Ammon's horn (tissue), 1 donor: ENCODE measurements at places on chromosomes 16 and 17.

GRCh38 chr17:4208238-4208637 lies 55.5 kb downstream of the ANKFY1 start:
- DNase-seq = no peak

GRCh38 chr16:51392521-51393187 lies 241.6 kb upstream of the SALL1 start:
- no peak for DNase-seq

- no peak for DNase-seq
These were observed 11.8 kb downstream of the FMNL1 start for GRCh38 chr17:45233423-45233924.

DNA sequence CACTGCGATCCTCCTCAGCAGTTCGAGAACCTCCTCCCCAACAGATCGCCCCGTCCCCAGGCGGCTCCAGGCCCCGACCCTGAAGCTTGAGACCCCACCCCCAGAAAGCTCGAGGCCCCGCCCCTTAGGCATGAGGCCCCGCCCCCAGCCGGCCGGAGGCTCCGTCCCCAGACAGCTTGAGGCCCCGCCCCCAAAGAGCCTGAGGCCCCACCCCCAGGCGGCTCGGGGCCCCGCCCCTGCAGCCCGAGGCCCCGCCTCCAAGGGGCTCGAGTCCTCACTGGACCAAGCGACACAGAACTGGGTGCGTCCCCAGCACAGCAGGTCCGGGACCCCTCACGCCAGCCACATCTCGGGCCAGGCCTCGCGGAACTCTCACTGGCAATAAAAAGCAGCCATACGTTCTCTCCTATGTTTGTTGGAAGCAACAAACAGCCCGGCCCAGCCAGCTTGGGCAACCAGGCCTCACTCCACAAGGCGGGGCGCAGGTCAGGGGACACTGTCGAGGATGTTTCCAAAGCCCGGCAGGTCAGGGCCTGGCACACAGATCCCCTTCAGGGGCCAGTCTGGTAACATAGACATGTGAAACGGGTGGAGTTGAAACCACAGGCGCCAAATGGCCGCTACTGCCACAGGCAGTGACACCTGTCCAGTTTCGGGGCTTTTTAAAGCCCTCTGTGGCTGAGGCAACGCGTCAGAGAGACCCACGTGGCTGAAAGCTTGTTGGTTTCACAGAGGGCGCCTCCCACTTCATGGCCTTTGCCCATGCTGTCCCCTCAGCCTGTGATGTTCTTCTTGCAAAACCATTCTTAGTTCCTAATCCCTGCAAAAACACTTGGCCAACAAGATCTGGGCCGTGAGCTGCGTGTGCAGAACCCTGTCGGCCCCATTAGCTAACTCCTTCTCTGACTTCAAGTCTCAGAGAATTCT lies 224.2 kb downstream of the PARN start:
- no peak for DNase-seq

DNA sequence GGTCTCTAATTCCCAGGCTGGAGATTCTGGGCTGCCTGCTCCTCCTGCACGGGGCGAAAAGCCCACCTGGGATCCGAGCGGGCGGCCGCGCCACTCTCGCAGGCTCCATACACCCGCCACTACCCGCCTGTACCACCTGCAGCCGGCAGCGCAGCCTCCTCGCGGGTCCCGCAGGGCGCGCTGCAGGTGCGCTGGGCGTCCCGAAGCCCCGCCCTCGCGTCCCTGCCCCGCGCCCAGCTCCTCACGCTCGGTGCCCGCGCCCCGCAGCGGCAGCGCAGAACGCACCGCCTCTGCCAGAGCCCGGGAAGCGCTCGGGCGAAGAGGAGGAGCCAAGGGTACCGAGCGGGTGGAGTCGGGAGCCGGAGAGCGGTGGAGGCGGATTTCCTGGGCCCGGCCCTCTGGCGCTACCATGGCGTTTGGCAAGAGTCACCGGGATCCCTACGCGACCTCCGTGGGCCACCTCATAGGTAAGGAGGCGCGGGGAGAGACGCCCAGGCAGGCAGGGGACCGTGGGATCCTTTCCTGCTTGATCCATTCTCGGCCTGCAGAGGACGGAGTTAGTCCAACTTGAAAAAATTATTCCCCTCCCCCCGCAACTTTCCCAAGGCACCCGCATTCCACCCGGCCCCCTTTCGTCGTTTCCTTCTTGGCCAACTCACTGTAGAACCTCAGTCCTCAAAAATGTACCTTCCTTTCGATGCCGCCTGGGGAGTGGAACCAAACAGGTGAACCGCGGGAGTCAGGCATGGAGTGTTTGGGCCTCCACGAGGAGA lies at the start of gene TOM1L1:
TOM1L1 (plus strand) TSS at position 396 of the 773 bp plus-strand sequence; CDS start at position 410, 14 bp downstream.
- DNase-seq = peak; percentile 56

DNA sequence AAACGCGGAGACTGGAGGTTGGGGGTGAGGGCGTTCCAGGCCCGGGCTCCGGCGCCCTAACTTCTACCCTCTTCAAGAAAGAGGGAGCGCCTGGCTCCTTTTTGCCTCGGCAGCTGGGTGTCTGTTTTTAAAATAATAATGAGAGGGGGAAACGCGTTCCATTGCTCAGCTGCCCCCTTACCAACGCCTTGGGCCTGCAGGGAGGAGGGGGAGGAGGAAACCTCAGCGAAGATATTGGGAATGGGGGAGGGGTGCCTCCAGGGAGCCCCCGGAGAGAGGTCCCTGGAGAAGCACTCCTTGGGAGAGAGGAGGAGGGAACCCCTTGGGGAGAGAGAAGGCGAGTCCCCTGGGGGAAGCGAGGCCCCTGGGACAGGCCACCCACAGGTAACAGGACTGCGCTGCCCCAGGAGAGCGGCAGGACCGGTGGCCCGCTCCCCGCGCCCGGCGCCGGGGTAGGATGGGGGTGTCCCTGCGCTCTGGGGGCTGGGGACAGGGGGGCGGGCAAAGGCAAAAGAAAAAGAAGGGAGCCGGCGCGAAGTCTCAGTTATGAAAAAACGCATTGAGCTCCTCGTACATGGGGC lies 2.7 kb downstream of the NEUROD2 start:
- DNase-seq = no peak

- peak; percentile 78 for DNase-seq
These were observed 51.7 kb downstream of the GAN start for GRCh38 chr16:81366316-81366932.

DNA sequence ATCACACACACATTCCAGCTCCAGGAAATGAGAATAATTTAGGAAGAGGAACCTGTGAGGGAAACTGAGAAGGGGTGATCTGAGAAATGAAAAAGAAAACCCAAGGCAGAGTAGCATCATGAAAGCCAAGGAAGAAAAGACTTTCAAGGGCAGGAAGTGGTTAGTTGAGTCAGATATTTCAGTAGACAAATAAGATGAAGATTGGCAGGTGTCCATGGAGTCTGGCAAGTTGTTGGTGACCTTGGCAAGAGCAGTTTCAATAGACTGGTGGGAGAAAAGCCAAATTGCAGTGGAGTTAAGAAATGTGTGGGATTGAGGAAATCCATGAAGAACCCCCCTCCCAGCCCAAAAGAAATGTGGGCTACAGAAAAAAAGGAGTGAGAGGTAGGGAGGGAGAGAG lies 10.7 kb downstream of the GNAO1 start:
- no peak for DNase-seq

DNA sequence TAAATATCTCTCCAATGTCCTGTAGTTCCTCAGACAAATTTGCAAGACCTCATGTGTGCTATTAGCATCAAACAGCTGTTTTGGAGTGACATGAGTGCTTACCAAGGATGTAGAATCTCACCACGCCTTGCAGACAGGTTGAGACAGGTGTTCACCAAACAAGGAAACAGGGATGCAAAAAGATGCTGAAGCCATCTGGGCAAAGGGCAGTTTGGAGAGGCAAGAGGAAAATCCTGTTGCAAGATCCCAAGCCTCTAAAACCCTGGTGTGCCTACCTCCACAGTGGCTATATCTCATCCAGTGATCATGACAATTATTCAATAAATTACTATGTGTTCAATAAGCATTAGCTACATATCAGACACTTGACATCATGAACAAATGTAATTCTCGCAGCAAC lies 373.7 kb downstream of the SOX9 start:
- DNase-seq = no peak

GRCh38 chr16:27690608-27691007 lies 140.7 kb downstream of the KATNIP start:
- DNase-seq = peak; percentile 75

GRCh38 chr17:57488856-57489255 lies 232.5 kb downstream of the MSI2 start:
- no peak for DNase-seq

GRCh38 chr16:74034862-74035261 lies 261.8 kb upstream of the PSMD7 start:
- peak; percentile 26 for DNase-seq

DNA sequence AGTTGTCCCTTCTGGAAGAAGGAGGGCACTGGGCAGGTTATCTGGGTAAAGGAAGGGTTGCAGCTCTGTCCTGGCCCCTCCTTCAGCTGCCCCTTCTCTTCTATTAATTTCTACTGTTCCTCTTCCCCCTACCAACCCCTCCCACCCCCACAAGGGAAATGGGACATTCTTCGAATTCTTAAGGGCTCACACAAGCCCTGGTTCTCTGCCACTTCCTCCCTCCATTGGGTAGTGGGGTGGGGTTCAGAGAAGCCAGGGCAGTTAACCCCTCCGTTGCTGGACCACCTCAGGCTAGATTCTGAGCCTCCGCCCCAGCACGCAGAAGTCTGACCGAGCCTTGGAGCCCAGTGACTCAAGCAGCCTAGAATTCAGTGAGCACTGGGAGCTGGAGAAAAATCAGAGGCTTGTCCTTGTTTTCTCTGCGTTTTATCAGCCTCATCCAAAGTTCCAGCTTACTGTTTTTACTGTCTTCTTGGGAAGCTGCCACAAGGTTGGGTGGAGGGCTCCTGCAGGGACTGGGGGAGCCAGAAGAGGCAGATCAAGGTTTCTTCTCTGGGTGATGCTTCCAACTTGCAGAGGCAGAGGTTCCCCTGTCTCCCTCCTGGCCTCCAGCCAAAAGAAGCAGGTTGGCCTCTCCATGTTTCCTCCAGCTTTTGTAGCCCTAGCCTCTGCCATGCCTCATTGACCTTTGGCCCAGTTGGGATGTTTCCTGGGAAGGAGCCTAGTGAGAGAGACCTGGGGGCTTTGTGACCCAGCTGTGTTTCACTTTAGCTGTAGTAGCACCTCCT lies 10.2 kb downstream of the LASP1 start:
- DNase-seq = no peak

DNA sequence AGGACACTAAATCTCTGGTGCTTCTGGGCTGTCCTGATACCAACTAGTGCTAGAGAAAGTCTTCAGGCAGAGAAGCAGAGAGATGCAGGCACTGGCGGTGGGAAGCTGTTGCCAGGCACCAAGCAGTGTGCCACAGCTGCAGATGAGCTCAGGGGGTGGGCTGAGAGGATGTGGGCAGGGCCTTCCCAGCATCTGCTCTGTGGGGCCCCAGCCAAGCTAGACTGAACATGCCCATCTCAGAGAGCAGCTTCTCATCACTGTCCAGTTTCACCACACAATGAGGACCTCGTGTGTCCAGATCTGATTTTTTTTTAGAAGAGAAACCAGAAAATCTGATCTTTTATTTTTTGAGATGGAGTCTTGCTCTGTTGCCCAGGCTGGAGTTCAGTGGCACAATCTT lies 17.1 kb downstream of the PSKH1 start:
- peak; percentile 97 for DNase-seq

- no peak for DNase-seq
These were observed 2.2 kb downstream of the PRSS53 start for GRCh38 chr16:31086629-31086906.

DNA sequence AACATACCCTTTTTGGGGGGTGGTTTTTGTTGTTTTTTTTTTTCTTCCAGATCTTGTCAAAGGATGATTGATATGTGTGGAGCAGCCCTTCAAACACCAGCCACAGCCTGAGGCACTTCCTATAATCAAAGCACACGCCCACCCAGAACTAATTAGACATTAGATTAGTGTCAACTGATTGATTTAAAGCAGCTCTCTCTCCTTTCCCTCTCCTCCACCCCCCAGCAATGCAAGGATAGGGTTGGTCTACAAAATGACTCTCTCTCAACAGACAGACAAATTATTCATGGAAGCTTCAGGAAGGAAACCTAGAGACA lies 250.3 kb upstream of the SOX9 start:
- no peak for DNase-seq

DNA sequence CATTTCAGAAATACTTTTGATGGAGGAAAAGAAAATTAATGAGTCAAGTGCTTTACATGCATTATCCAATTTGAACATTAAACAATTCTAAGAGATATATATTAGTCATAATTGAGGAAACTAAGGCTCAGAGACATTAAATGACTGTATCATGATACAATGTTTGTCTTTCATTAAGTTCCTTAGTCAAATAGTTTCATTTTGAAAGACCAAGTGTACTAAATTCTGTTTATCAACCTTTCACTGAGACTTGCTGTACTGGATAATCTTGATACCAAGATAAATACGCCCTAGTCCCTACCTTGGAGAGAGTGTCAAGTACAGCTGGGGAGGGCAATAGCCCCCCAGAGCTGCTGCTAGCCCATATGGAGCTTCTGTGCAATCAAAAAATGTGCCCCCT lies 24.2 kb downstream of the TOM1L2 start:
- no peak for DNase-seq

- no peak for DNase-seq
These were observed 55.8 kb downstream of the MYH10 start for GRCh38 chr17:8574687-8575086.

DNA sequence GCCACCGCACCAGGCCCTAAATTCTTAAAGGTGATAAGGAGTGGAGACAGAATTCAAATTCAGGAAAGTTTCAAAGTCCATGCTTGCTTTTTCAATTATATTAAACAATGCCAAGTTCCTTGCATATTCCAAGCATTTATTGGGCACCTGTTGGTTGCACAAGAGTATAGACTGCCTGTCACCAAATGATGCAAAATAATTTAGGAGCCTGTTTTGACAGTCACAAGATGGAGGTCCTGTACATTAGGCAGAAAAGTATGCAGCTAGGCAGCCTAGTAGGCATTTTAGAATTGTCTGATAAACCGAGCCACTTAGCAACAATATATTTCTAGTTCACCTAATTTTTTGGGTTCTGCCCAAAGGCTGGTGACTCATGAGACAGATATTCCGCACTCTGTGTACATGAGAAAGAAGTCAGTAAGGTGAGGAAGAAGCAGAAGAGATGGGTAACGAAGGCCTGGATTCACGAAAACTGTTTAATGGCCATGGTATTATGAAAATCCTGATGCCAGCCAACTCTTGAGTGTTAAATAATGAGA lies 7.3 kb downstream of the ACACA start:
- no peak for DNase-seq

DNA sequence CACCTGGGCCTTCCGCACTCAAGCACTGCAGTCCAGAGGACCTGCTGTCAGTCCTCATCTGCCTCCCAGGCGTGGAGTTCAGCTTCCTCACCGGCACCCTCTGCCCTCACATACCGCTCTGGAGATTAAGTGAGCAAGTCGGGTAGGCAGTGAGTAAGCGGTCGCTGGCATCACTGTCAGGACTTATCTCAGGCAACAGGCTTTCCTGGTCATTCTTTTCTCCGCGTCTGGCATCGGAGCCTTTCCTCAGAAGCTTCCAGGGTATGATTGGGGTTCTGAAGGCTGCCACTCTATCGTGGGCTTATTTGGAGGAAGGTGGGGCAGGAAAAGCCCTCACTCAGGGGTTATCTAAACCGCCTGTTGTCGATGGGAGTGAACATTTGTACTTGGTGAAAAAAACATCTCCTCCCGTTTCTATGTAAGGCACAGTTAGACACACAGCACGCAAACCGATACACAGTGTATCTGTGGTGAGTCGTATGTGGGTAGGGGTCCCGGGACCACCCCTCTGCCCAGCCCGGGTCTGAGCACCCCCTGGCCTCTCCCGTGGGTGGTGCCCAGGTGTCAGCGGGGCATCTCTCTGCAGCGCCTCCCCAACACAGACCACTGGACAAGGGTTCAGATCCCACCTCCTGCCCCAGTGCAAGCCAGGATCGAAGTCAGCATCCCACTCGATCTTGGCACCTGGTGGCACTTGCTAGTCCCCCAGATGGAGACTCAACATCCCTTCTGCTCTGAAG lies 92.5 kb upstream of the PLCG2 start:
- DNase-seq = no peak

- DNase-seq = no peak
These were observed 67.6 kb upstream of the SREBF1 start for GRCh38 chr17:17904166-17905035.
